ENCODE measurements at places on chromosomes 1 and 21.

- DNase-seq = no peak
Observed at GRCh38 chr1:229325853-229326487, 16.9 kb downstream of the CCSAP start.

GRCh38 chr1:47262787-47263413, 30.9 kb upstream of the TAL1 start:
- DNase-seq = peak; percentile 9

DNA sequence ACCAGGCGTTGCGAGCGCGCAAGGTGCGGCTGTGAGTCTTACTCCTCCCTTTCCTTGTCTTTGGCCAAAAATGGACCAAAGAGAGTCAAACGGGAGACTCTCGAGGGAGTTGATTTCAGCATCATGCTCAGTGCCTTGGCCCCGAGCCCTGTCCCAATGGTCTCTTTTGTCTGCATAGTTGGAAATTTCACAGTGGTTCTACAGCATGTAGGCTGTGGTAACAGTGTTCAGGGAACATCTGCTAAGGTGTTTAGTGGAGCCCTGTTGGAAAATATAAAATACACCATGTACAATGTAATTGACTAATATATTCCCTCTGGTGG, 2.7 kb downstream of the CACNA1E start:
- DNase-seq = no peak

DNA sequence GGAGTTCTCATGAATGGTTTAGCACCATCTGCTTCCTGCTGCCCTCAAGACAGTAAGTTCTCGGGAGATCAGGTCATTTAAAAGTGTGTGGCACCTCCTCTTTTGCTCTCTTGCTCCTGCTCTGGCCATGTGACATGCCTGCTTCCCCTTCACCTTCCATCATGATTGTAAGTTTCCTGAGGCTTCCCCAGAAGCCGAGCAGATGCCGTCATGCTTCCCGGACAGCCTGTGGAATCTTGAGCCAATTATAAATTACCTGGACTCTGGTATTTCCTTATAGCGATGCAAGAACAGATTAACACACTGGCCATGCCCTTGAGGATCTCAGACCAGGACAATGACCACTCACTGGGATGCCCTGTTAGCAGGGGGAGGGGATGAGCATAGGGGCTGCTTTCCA, 212.3 kb downstream of the MATN1 start:
- DNase-seq = no peak

GRCh38 chr1:31372751-31373055, 173 bp downstream of the FABP3 start:
- no peak for DNase-seq

- DNase-seq = no peak
Observed at GRCh38 chr1:23718482-23718881, 24.8 kb upstream of the ELOA start.

- DNase-seq = no peak
Observed at GRCh38 chr1:17765444-17766411, 10.6 kb downstream of the ACTL8 start.

DNA sequence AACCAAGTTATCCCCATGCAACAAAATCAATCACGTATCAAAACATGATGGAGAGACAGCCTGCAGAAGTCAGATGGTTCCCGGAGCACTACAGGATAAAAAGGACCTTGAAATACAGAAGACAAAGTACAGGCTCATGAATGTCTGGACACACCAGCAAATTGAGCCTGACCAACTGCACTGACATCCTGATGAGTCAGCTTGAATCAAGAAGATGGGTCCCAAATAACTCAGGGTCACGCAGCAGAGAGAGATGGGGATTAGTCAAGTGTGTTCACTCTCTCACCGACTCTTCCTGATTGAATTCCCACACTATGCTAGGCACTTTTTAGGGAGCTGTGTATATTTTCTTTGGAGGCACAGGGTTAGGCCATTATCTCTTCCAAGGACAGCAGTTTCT, 71.1 kb upstream of the DIRAS3 start:
- DNase-seq = no peak

DNA sequence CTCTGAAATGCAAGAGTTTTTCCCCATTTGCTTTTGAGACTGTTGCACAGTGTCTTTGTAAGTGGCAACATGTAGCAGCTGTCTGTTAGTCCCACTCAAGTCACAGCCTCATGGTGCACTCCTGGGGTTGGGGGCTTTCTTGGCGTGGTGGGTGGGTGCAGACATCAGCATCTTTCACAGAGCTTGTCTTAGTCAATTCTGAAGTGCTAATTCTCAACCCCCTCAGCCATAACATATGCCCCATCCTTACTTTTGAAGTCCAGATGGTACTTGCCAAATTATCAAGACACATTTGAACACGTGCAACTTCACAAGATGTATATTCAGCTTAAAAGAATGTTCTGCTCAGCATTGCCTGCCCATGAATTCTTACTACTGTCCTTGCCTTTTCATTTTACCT, 87.1 kb downstream of the VCAM1 start:
- no peak for DNase-seq

DNA sequence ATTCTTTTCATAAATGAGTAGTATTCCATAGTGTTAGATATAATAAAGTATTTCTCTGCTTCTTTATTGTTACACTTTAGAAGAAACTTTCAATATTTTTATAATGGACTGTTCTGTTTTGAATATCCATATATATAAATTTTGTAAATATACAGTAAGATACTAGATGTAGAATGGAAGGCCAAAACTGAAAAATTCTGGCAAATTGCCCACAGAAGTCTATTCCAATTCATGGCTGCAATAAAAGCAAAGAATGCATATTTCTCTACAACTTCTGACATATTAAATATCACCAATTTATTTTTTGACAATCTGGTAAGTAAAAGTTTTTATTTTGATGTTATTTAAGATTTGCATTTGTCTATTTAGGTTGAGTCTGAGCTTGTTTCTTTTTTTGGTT, 532.5 kb downstream of the NCAM2 start:
- DNase-seq = no peak

DNA sequence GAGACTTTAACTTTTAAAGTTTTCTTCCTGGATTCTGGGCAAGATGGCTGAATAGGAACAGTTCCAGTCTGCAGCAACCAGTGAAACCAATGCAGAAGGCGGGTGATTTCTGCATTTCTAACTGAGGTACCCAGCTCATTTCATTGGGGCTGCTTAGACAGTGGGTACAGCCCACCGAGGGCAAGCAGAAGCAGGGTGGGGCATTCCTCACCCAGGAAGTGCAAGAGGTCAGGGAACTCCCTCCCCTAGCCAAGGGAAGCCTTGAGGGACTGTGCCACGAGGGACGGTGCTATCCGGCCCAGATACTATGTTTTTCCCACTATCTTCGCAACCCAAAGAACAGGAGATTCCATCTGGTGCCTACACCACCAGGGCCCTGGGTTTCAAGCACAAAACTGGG, 121.0 kb downstream of the VAV3 start:
- no peak for DNase-seq

GRCh38 chr1:56566061-56566744, 13.2 kb downstream of the PLPP3 start:
- no peak for DNase-seq

DNA sequence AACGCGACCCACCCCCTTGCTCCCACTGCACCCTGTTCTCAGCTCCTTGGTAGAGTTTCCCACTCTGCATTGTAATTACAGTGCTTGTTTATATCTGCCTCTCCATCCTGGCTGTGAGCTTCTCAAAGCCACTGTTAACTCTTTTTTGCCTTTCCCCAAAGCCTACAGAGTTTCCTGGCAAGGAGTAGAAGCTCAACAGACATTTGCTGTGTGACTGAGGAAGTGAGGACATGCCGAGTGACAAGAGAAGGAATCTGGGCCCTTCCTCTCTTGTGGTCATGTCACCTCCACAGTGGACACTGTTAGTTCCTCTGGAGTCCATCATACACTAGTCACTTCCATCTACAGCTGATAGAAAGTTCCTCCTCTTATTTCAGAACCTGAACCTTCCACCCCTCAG, 6.1 kb upstream of the IGSF8 start:
- DNase-seq = no peak

- DNase-seq = peak; percentile 15
Observed at GRCh38 chr21:38768471-38769063, 37.2 kb upstream of the ETS2 start.

- no peak for DNase-seq
Observed at GRCh38 chr1:1080951-1081310, 6.8 kb upstream of the RNF223 start.

- DNase-seq = no peak
Observed at GRCh38 chr21:26686278-26686677, 113.2 kb upstream of the CYYR1 start.

DNA sequence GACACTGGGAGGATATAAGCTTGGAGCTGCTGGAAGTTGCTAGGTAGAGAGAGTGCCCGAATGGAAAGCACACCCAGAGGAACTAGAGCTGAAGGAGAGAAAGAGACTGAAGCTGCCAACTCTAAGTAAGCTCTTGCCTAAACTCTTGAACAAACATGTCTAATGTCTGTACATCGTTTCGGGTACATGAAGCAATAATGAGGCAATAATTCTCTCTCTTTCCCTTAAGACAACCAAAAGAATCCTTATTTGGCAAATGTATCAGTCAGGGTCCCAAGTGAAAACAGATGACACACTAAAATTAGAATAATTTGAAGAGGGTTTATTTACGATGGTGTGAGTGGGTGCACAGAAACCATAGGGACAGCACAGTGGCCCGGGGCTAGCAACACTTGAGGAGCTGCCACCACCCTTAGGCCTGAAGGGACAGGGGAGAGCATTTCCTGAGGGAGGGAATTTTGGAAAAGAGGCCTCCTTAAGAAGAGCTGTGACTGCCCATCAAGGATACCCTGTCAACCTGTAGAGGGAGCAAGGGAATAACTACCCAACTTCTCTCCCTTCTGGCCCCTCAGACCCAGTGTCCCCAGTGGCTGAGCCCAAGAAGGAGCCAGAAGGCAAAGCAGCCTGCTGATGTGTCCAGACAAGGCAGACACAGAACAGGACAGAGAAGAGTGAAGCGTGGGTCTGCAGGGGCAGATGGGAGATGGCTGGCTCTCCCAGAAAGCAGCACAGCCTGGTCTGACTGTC, 36.1 kb upstream of the KHDRBS1 start:
- no peak for DNase-seq

GRCh38 chr1:14996133-14997050, 157.2 kb upstream of the TMEM51 start:
- DNase-seq = no peak

- DNase-seq = no peak
Observed at GRCh38 chr1:214414691-214415090, 133.7 kb downstream of the SMYD2 start.

- DNase-seq = no peak
Observed at GRCh38 chr1:108644984-108645383, 15.9 kb downstream of the HENMT1 start.

- DNase-seq = no peak
Observed at GRCh38 chr21:15731243-15731613, 1.4 kb downstream of the USP25 start.

DNA sequence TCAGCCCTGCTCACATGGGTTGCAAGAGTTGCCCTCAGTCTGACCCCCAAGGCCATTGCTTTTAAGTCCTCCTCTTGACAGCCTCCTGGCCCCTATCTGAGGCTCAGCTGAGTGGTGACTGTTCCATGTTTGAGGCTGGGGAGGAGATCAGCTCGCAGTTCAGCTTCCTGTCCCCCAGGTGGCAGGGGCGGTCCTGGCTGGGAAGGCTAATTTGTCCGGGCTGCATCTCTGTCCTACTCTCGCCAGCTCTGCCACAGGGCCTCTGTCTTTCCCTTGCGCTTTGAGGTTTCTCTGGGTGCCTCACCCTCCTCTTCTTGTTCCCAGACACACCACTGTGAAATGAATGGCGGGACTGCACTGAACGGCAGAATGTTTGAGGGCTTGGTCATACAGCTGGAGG, 157.3 kb downstream of the KCNJ6 start:
- peak; percentile 14 for DNase-seq

GRCh38 chr1:154295408-154296235, 23.2 kb downstream of the HAX1 start:
- DNase-seq = no peak

DNA sequence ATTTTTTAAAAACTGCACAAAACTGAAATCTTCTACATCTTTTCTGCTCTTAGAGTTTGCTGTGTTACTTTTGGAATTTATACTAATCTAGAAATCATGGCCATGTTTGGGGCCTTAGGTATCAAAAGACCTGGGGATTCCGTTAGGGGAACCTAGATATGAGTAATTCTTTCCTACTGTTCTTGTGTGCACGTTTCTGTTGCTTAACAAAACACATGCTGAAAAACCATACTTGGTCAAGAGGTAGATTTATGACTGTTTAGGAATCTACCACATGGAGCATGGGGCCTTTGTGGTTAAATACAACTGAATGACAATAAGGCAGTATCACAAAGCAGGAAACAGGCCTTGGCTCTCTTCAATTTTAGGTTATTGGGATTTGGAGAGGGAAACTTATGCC, 291.9 kb upstream of the USP25 start:
- no peak for DNase-seq
